ENCODE measurements at places on chromosomes 2 and 18.

DNA sequence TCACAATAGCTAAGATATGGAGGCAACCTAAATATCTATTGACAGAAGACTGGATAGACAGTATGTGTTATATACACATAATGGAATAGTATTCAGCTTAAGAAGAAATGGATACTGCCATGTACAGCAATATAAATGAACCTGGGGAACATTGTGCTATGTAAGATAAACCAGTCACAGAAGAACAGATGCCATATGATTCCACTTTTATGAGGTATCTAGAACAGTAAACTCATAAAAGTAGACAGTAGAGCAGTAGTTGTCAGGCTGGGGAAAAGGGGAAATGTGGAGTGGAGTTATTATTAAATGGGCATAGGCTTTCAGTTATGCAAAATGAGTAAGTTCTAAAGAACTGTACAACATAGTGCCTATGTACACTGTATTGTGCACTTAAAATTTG, 1055.7 kb upstream of the TMEFF2 start:
- no peak for DNase-seq

- no peak for DNase-seq
Measured at GRCh38 chr2:54879598-54880332, 156.3 kb downstream of the EML6 start.

DNA sequence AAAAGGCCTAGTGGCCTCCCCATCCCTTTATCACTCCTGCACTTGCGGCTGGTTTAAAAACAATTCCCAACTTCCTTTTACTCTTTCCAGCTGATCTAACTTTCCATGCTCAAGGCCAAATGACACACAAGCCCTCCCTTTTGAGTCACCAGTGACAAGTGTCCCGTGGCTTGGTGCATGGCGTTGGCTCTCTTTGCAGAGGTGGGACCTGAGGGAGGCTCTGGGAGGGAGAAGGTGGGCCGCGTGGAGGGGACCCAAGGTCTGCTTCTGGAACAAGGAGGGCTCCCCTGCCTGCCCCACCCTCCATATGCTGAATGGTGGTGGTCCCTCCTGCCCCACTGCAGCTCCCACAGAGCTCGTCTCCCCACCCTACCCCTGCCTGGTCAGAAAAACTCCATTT, 30.8 kb upstream of the HPCAL1 start:
- DNase-seq = no peak

GRCh38 chr2:43149482-43150107, 76.8 kb downstream of the ZFP36L2 start:
- DNase-seq = no peak

DNA sequence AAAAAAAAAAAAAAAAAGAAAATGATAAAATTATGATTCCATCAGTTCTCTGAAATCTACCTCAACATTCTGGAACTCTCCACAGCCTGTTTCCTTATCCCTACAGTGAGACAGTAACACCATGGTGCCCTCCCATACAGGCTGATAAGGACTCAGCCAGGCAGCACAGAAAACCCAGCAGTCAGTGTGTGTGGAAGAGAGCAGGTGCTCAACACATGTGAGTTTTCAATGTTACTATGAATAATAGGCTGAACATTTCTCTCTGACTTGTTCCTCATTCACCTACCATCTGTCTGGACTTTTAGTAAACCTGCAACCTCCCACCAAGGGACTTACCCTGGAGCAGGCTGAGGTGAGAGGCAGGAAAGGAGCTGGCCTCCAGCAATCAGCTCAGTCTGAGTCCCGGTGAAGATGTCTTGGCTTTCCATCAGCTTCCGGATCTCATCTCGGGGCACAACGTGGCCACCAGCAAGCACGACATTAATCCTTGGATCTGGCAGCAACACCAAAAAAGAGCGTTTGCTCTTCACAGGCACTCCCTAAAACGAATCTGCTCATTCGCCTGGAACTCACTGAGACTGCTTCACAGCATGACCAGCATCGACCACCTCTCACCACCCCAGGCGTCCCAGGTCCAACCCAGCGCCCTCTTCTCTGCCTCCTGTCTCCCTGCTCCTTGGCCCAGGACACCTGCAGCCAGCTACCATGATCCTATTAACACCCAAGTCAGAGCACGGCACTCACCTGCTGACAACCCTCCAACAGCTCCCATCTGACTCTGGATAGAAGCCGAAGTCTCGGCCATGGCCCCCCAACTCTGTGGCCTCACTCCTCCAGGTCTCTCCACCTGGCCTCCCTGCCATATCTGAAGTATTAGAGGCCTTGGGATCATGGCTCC, 16.5 kb downstream of the PASK start:
- no peak for DNase-seq

DNA sequence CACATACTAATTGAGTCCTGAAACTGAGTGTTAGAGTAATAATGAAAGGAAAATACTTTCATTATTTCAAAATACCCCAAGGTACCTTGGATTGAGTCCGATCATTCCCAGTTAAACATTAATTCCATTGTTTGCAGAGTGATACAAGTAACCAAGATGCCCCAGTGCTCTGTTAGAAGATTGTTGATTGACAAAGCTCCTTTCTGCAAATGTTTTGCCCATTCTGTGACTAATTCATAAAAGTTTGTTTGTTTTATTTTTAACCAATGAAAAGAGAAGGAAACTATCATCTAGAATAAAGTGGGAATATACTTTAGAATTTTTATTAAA, 124.0 kb downstream of the GULP1 start:
- no peak for DNase-seq
